ENCODE measurements at places on chromosomes 6 and 20.

DNA sequence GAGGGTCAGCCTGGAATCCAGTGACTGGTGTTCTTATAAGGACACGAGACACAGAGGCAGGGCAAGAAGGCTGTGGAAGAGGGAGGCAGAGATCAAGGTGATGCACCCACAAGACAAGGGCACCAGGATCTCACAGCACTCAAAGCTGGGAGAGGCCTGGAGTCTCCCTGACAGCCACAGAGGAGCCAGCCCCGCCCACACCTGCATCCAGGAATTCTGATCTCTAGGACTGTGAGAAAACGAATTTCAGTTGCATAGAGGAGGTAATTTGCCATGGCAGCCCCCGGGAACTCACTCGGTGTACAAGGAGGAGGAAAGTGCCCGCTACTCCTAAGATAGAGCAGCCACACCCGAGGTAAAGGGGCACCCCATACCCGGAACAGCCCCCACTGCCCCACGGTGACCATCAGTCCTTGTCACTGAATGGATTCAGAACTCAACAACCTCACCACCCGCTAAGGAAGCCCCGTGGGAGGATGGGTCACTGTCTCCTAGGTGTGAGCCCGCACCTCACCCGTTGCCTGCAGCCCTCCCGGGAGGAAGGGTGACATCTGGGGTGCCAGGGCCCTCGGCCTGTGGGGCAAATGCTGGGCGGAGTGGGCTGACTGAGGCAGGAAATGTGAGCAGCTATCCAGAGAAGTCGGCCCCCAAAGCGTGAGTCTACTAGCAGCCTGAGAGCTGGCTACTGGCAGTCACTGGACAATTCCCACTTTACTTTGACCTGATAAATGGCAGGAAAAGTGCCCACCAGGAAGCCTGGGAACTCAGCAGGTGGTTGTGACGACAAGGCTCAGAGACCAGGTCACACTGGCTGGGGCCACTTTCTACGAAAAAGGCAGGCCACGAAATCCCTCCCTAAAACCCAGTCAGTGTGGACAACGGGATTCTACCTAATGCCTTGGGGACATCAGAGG, 22.4 kb downstream of the DLL1 start:
- DNase-seq: peak; percentile 21

GRCh38 chr6:34561227-34561530, 5.0 kb upstream of the SPDEF start:
- no peak for DNase-seq

DNA sequence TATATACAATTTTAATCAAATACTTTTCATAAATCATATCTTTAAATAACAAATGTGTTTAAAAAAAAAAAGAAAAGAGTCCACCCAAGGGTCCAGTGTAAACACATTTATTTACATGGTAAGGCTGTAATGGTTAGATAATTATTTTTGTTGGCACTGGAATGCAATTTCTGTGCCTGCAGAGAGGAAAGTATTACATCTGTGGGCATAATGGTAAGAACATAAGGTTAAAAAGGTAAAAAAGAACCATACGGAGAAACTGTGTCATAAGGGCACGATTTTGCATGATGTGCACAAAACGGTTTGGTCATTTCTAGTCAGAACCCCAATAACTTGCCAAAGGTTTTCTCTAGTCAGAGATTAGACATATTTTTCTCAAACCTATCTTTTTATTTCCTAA, 54.3 kb downstream of the RWDD2A start:
- DNase-seq: no peak

- DNase-seq: peak; percentile 56
Observed at GRCh38 chr6:150016324-150017185, 8.8 kb downstream of the RAET1L start.

DNA sequence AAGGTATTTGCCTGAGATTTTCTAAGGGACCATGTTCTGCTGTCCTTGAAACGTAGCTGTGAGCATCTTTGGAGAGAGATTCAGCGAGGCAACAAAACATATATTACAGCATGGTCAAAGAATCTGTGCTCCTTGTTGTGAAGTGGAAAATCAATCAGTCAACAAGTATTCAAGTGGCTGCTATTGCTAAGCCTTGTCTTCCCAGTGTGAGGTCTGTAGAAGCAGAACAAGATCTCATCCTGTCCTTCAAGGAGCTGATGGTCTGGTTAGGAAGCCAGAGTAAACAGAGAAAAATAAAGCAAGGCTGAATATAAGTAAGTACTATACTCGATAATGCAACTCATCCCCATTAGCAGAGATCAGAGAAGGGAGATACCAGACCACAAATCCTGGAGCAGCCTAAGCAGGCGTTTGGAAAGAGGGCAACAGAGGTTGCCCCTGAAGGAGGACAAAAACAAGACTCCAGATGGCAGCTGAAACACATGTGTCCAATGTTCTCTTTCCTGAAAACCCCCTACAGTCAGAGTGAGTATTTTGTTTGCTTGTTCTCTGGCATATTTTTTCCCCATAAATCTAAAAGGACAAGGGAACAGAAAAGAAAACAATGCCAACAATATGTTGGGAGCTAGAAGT, 392.0 kb downstream of the SYNE1 start:
- DNase-seq: no peak

GRCh38 chr6:138719011-138719635, 54.4 kb upstream of the CCDC28A start:
- no peak for DNase-seq

- no peak for DNase-seq
Observed at GRCh38 chr6:169247419-169247818, 6.2 kb downstream of the THBS2 start.

- DNase-seq: peak; percentile 71
Observed at GRCh38 chr20:32509639-32510066, 75.5 kb downstream of the NOL4L start.

- DNase-seq: no peak
Observed at GRCh38 chr6:148239801-148240460, 102.7 kb upstream of the SASH1 start.

DNA sequence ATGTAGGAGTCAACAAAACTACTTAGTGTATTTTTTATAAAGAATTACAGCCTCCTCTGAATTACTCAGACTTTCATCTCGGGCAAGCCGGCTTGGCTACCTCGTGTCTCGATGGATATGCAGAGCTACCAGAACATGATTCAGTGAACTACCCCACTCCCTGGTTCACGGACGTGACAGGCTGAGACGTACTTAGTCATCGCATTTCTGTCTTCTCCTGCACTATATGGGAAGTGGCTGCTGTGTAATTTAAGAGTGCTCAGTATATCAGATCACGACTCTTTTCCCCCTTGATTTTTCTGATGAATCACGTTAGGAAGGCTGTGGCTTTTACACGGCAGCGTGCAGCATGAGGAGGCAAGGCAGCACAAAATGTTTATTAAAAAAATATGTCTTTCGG, 302.7 kb upstream of the ZFP64 start:
- DNase-seq: no peak

GRCh38 chr20:10338426-10339180, 95.4 kb downstream of the MKKS start:
- DNase-seq: no peak

DNA sequence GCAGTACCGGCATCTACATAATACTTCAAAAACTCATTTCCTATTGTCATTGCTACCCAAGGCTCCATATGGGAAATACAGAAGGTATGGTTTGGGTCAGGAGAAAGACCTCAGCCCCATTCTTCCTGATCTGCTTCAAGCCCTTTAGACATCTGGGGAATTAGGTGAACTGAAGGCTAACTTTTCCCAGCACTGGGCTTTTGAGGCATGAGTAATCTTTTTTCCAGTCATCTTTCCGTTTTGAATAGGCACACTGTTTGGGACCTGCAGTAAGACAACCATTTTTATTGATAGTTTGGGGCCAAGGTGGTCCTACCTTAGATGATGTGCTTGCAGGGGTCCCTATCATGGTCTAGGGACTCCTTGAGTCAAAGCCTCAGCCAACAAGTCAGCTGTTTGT, 198.4 kb downstream of the HAO1 start:
- no peak for DNase-seq

GRCh38 chr6:2857580-2858337, 16.1 kb upstream of the SERPINB1 start:
- no peak for DNase-seq

- DNase-seq: no peak
Observed at GRCh38 chr6:146598772-146599405, at the start of gene ADGB. TSS of gene ADGB (plus strand) at chr6:146598972. CDS start at chr6:146599041, 69 bp downstream.

- DNase-seq: no peak
Observed at GRCh38 chr6:158508450-158508849, 51.4 kb upstream of the TMEM181 start.

GRCh38 chr6:128667339-128667858, 147.0 kb upstream of the PTPRK start:
- no peak for DNase-seq

GRCh38 chr6:138654715-138655634, 118.6 kb upstream of the CCDC28A start:
- no peak for DNase-seq
